ENCODE measurements at places on chromosomes 12 and 14.

GRCh38 chr12:66733839-66734238, 55.0 kb upstream of the GRIP1 start:
- no peak for DNase-seq

GRCh38 chr12:83244001-83244400, 557.3 kb downstream of the TMTC2 start:
- DNase-seq, result no peak

- no peak for DNase-seq
These were observed at the start of gene MIPOL1 for GRCh38 chr14:37197421-37198272. Gene MIPOL1, plus strand, starts transcription at chr14:37197937. Its CDS starts 49,952 bp downstream, at chr14:37247889.

GRCh38 chr12:49524660-49525324, 14.0 kb upstream of the KCNH3 start:
- no peak for DNase-seq

DNA sequence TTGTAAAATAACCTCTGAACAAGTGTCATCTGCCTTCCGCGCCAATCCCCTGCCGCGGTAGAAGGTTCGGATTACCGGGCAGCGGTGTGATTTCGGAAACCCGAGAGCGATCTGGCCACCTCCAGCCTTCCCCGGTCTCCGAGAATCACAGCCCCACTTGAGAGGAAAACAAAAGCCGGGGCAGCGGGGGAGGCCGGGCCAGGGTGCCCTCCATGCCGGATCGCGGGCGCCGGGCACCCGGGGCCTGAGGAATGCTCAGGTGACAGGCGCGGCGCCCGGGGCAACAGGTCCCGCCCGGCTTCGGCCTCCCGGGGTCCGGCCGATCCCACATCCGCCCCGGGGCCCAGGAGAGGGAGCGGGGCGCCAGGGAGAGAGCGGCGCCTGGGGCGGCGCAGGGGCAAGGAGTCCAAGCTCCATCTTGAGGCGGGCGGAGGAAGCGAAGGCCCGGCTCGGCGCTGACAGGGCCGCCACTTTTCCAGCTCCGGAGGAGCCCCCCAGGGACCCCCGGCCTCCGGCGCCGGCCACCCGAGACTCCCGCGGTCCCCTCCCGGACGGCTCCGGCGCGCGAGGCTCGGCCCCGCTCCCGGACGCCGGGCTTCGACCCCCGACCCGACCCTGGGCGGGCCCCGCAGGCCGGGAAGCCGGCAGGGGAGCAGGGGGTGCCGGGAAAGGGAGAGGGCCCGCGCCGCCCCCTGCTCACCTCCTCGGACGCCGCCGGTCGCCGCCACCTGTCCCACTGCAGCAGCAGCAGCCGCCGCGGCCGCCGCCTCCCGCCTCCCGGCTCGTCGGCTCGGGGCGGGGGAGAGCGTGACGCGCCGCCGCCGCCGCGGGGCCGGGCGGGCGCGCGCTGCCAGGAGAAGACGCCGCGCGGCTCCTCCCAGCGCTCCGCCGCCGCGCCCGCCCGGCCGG, at the start of gene CLIP1:
Gene CLIP1 (minus strand): TSS at position 849 of the 909 bp plus-strand sequence. CDS start 42,217 bp downstream, outside the sequence.
- DNase-seq, result peak; percentile 36

- DNase-seq, result no peak
These were observed 8.0 kb upstream of the RNU6-8 start for GRCh38 chr14:32211068-32211404.

DNA sequence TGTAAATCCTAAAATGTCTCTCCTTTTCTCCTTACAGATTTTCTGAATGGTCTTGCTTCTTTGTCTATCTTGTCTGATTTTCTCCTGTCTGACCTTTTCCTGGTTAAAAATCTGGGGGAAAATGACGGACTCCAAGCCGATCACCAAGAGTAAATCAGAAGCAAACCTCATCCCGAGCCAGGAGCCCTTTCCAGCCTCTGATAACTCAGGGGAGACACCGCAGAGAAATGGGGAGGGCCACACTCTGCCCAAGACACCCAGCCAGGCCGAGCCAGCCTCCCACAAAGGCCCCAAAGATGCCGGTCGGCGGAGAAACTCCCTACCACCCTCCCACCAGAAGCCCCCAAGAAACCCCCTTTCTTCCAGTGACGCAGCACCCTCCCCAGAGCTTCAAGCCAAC, 23.0 kb downstream of the ACACB start:
- DNase-seq, result no peak

DNA sequence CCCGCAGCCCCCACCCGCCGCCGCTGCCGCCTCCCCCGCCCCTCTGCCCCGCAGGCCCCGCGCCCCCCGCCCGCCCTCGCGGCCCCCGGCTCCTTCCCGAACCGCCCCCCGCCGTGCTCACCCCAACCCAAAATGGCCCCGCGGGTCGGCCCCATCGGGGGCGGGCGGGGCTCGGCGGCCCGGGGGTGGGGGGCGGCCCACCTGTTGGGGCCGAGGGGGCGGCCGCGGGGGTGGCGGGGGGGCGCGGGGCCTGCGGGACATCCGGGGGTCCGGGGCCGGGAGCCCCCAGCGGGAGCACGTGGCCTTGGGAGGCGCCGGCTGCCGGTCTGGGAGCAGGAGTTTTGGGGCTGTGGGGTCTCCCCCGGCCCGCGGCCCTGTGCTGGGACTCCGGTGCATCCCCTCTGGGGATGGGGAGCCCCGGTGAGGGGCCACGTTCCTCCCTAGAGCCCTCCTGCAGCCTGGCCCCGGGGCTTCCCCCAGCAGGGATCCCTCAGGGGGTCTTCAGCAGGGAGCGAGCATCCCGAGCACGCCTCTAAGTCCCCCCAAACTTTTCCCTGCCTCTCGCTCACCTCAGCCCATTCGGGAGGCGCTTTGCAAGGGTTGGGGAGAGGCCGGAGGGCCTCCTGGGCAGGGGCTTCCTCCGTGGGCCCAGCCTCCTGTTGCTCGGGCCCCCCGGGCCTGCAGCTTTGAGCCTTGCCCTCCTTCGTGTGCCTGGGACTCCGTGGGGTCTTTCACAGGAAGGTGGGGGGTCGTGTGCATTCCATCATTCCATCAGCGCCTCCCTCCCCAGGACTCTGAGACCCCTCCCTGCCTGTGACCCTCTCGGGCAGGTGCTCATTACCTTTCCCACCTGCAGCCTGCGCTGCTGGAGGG, 710 bp downstream of the MTA1 start:
- DNase-seq, result peak; percentile 31

DNA sequence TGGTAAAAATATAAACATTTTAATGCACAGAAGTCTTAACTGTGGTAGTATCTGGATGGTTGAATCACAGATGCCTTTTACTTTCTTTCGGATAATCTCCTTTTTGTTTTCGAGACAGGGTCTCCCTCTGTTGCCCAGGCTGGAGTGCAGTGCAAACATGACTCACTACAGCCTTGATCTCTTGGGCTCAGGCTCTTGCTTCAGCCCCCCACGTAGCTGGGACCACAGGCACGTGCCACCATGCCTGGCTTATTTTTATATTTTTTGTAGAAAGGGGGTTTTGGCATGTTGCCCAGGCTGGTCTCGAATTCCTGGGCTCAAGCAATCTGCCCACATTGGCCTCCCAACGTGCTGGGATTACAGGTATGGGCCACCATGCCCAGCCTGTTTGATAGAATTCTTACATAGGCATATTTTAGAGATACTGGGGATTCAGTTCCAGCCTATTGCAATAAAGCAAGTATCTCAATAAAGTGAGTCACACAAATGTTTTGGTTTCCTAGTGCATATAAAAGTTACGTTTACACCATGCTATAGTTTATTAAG, 99.2 kb downstream of the SNAPC1 start:
- DNase-seq, result no peak

- DNase-seq, result no peak
These were observed 1192.8 kb downstream of the FLRT2 start for GRCh38 chr14:86722612-86723253.

DNA sequence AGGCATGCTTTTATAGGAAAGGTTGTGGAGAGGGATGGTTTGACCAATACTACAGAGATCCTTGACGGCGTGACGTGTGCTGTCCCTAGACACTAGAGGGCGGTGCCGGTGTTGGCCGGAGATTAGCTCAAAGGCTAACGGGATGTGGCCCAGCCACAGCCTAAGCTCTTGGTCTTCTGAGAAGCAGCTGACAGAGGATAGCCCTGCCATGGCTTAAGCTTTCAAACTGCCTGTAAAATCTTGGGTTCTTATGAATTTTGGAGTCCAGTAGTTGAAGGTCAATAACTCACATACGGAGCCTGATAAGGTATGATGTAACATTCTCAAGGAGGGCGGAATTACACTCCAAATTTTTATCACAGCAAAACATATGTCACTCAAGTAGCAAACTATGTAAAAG, 515.7 kb upstream of the ATXN7L3B start:
- DNase-seq, result no peak

DNA sequence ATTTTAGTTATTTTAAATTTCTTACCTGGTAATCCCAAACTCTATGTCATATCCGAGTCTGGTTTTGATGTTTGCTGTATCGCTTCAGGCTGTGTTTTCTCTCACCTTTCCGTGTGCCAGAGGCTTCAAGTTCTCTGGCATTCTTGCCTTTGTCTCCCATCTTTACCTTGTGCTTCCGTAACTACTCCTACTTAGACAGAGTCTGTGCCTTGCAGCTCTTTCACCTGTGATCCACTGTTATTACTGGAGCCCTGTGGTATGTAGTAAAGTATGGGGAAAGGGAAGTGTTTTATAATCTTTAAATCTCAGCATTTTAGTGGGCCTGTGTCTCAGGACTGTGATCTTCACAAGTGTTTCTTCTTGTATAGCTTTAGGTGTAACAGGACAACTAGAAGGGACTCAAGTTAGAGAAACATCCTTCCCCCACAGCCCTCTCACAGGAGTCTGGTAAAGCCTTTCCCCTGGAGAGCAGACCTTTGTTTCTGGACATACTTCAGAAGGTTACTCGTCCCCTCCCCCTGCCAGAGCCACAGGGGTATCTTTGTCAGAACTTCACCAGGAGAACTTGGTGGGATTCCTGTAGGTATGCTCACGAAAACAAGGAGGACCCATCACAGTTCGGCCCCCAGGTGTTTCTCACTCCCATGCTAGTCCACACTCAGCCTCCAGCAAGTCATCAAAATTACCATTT, 11.1 kb downstream of the IFNG start:
- DNase-seq, result no peak

DNA sequence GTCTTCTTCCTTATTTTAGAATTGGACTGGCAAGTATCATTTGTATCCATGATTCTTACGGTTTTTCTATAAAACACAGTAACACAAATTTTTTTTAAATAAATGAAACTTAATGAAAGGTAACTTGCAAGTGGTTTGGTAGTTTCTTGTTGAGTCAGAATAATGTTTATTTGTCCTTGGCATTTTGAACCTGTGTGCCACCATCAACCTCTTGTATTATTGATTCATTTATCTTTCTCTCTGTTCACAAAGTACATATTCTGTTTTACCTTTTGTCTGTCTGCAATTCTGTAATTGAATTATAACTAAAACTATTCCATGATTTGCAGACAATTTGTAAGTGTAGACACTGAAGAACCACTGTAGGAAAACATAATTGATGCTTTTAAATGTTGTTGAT, 54.7 kb downstream of the MIPOL1 start:
- no peak for DNase-seq

DNA sequence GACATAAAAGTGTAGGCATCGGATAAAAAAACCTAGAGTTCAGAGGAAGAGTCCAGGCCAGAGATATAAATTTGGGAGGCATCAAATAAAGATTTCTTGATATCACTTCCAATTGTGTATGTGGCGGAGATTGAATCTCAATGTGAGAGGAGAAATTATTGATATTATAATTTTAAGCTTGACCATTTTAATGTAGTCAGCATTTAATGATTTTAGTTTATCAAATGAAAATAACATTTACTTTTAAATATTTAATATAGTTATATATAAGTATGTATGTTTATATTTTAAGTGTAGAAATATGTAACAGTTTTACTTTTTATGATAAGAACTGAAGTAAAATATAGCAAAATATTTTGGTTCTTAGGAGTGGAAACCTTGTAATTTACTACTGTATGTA, 48.7 kb downstream of the WASHC4 start:
- DNase-seq, result no peak

DNA sequence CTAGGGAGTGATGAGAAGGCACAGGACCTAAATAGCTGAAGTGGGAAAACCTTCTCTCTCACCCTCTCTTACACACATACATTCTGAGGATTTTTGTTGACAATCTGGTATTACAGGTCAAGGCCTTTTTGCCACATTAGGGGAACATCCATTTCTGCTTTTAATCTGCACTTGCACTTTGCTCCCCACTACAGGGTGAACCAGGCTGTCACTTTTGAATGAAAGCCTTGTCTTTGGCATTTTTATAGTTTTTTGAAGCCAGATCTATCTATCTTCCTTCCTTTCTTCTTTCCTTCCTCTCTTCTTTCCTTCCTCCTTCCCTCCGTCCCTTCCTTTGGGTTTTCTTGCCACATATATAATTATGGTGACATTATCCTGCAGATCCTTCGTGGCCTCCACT, 165.9 kb upstream of the OTX2 start:
- no peak for DNase-seq

DNA sequence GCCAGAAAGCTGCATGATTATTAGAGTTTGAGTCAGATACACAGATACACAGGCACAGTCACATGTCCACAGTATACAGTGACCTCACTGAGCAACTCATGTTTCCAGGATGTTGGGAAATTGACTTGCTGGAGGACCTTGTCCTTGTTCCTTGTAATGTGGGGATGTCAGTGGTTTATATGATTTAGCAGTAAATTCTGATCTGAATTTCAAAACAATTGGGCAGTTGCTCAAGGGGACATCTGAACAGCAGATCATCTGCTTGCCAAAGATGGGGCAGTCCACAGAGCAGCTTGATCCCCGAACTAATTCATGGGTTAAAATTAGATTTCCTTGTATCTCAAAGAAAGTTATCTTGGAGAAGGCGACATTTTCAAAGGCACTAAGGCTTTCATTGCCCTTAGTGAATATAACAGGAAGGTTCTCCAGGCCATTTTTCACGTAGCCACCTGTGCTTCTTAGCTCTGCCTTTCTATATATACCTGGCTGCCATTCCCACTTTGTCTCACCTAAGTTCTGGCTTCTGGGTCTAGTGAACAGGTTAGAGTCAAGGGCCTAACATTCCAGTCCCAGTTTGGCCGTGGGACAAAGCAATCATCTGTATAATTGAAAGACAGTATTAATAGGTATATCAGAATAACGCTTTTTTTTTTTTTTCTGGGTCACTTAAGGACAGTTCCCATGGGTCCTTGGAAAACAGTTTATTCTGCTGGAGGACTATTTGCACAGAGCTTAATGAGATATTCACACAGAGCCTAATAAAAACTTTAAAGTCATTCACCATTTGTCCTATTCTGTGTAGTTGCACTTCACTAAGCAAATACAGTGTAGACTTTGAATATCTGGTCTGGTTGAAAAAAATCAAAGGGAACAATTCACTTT, 64.9 kb upstream of the STRN3 start:
- DNase-seq, result no peak

DNA sequence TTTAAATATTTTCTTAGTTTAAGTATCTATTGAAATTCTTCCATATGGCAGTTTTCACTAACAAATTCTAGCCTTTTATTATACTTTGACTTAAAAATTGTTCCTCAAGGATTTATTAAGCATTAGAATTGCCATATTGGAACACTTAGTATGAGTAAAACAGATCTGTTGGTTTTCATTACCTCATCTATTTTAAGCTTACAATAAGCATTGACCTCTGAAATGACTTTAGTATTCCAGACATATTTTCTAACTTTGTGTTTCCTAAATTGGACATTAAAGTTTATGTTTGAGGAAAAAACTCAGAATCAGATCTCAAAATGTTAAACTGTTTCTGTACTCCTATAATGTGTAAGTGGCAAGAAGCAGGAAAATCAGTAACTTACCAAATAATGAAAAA, 48.4 kb downstream of the CSRP2 start:
- no peak for DNase-seq

GRCh38 chr12:78442454-78442801, 422.1 kb upstream of the SYT1 start:
- DNase-seq, result no peak

Data from stimulated activated CD4-positive, alpha-beta T cell treated with anti-CD3 and anti-CD28 coated beads, Interleukin-1b, Interleukin-23, amount 100 ng/mL, for 4 hours (primary cell).